ENCODE measurements at places on chromosomes 4 and X.

DNA sequence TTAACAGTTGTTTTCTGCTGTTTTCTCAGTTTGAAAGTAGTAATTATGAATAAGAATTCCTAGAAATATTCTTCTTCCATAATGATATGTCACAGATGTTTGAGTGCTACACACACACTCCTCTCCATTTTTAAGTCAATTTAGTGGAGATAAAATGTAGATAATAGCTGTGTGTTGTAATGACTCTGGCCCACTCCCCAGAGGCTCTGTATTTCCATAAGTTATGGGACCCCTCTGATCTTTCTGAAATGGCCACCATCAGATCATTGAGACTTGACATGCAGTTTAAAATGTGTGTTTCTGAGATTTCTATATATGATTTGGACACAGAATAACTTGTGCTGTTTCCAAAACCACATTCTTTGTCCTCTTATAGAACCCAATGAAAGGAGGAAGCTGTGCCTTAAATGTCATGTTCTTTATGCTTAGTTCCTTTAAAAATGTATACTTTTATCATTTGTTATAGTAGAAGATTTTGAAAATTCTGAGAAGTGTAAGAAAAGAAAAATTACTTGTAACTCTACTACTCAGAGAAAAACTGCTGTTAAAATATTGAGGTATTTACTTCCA, 46.4 kb downstream of the GAB1 start:
- no peak overlapping the region for H3K4me3 ChIP-seq
- H3K36me3 ChIP-seq, result no peaks in the 10 kb centered on the region
- DNase-seq, result no peak
- no peaks in the 10 kb centered on the region for H3K27me3 ChIP-seq

GRCh38 chr4:109574931-109575804, 15.1 kb downstream of the MCUB start:
- no peaks in the 10 kb centered on the region for H3K36me3 ChIP-seq
- no peaks in the 10 kb centered on the region for H3K4me1 ChIP-seq
- H3K4me3 ChIP-seq, result no peak overlapping the region
- no peak for DNase-seq
- H3K27me3 ChIP-seq, result no peaks in the 10 kb centered on the region
- H3K27ac ChIP-seq, result no peak overlapping the region

DNA sequence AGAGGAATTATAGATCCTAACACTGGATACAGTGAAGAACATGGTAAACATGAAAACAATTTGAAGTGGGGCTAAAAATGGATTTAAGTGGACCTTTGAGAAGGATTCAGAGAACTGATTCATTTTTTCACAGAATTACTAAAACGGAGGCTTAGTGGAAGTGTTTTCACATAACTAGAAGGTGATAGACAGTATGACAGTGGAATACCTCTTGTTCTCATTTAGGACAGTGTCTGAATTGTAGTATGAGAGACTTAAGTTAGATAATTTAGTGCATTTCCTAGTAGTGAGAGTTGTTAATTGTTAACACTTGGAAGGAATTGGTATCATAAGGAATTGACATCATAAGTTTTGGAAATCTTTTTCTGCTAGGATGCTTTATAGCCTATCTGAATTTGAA, 64.1 kb downstream of the FIP1L1 start:
- no peak for DNase-seq
- H3K27ac ChIP-seq, result no peak overlapping the region
- no peaks in the 10 kb centered on the region for H3K4me1 ChIP-seq
- no peak overlapping the region for H3K4me3 ChIP-seq
- H3K36me3 ChIP-seq, result peaks cover 12% of the 10 kb centered on the region
- no peaks in the 10 kb centered on the region for H3K27me3 ChIP-seq

DNA sequence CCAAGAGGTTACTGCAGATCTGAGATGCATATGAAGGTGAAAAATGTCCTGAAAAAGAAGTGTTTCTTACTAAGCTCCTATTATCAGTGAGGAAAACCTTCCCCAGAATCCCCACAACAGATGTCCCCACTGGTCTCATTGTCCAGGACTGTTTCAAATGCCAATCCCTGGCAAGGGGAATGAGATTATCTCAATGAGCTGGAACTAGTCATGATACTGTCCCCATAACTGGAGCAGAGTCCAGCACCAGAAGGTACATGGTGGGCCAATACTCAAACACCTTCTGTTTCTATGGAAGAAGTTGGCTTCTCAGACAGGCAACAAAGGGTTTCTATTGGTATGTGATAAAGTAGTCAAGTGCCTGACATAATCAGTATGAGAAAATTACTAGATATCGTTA, 221.1 kb upstream of the TLL1 start:
- H3K27ac ChIP-seq, result no peak overlapping the region
- H3K27me3 ChIP-seq, result no peaks in the 10 kb centered on the region
- H3K36me3 ChIP-seq, result no peaks in the 10 kb centered on the region
- DNase-seq, result no peak
- H3K4me1 ChIP-seq, result no peaks in the 10 kb centered on the region
- no peak overlapping the region for H3K4me3 ChIP-seq

GRCh38 chrX:130637591-130637990, 235.8 kb downstream of the RBMX2 start:
- H3K36me3 ChIP-seq, result no peaks in the 10 kb centered on the region
- no peak overlapping the region for H3K27ac ChIP-seq
- no peak for DNase-seq
- H3K4me1 ChIP-seq, result no peaks in the 10 kb centered on the region
- no peaks in the 10 kb centered on the region for H3K27me3 ChIP-seq

DNA sequence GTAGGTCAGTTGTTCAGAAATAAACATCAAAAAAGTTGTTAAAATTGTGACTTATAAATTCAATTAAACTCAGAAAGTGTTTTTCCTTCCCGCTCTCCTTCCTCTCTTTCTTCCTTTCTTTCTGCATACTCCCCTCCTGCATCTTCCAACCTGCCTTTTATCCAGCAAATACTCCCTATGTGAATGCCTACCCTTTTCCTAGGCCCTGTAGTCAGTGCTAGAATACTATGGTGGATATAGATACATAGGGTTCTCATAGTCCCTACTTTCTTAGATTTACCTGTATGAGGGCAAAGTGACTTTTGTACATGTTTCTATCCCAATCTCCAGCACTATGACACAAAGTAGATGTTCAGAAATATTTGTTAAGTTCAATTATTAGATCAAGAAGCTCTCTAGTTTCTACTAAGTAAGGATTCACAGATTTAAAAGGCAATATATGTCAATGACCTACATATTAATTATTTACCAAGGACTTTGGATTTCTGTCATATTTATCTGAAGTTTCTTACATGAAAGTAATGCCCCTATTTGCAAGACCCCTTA, 732 bp downstream of the SULT1E1 start:
- no peaks in the 10 kb centered on the region for H3K27me3 ChIP-seq
- no peak for DNase-seq
- H3K36me3 ChIP-seq, result no peaks in the 10 kb centered on the region
- H3K4me1 ChIP-seq, result peaks cover 21% of the 10 kb centered on the region
- peak overlapping the region; percentile 65 for H3K27ac ChIP-seq

GRCh38 chr4:93764639-93765246, 63.8 kb upstream of the ATOH1 start:
- no peaks in the 10 kb centered on the region for H3K27me3 ChIP-seq
- H3K4me3 ChIP-seq, result no peak overlapping the region
- DNase-seq, result no peak
- no peaks in the 10 kb centered on the region for H3K4me1 ChIP-seq
- no peak overlapping the region for H3K27ac ChIP-seq

GRCh38 chr4:10738826-10739489, 54.4 kb upstream of the CLNK start:
- H3K27me3 ChIP-seq, result no peaks in the 10 kb centered on the region
- no peak for DNase-seq
- H3K36me3 ChIP-seq, result no peaks in the 10 kb centered on the region
- no peak overlapping the region for H3K27ac ChIP-seq
- no peak overlapping the region for H3K4me3 ChIP-seq

GRCh38 chr4:101527188-101527587, 179.9 kb upstream of the PPP3CA start:
- no peaks in the 10 kb centered on the region for H3K36me3 ChIP-seq
- no peak overlapping the region for H3K27ac ChIP-seq
- H3K4me3 ChIP-seq, result no peak overlapping the region
- no peak for DNase-seq

DNA sequence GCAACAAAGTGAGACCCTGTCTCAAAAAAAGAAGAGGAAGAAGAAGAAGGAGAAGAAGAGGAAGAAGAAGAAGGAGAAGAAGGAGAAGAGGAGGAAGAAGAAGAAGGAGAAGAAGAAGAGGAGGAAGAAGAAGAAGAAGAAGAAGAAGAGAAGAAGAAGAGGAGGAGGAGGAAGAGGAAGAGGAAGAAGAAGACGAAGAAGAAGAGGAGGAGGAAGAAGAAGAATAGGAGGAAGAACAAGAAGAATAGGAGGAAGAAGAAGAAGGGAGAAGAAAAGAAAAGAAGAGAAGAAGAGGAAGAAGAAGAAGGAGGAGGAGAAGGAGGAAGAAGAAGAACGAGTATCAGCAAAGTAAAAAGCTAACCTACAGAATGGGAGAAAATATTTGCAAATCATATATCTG, 33.3 kb upstream of the LONRF3 start:
- no peaks in the 10 kb centered on the region for H3K36me3 ChIP-seq
- no peaks in the 10 kb centered on the region for H3K4me1 ChIP-seq
- no peak overlapping the region for H3K4me3 ChIP-seq
- H3K27me3 ChIP-seq, result no peaks in the 10 kb centered on the region
- DNase-seq, result no peak

DNA sequence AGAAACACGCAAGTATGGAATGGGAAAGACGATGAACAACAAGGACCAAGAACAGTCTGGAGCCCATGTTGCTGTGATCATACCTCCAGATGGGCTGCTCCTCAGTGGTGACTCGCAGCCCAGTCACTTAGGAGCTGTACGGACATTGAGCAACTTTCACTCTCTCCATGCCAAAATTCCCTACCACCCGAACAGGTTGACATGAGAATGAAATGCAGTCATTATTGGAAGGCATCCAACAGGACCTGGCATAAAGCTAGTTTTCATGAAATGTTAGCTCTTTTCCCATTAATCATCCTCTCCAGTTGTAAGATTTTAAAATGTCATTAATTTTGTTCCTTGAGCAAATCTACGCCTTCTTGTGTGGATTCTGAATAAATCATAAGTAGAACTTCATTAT, 82.7 kb upstream of the GPM6B start:
- peak overlapping the region; percentile 76 for H3K27ac ChIP-seq
- H3K4me3 ChIP-seq, result no peak overlapping the region
- H3K4me1 ChIP-seq, result peaks cover 16% of the 10 kb centered on the region
- peak; percentile 89 for DNase-seq
- H3K27me3 ChIP-seq, result no peaks in the 10 kb centered on the region

DNA sequence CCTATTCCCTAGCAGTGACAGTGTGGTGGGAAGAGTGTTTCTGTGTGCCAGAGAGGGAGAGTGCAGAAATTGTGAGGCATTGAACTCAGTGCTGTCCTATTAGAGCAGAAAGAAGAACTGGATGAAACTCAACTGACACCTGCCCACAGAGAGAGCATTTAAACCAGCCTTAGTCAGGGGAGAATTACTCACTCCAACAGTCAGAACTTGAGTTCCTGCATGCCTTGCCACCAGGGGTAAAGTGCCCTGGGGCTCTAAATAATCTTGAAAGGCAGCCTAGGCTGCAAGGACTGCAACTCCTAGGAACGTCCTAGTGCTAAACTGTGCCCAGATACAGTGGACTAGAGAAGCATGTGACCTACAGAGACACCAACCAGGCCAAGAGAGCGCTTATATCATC, 12.8 kb downstream of the CYSLTR1 start:
- no peak overlapping the region for H3K27ac ChIP-seq

DNA sequence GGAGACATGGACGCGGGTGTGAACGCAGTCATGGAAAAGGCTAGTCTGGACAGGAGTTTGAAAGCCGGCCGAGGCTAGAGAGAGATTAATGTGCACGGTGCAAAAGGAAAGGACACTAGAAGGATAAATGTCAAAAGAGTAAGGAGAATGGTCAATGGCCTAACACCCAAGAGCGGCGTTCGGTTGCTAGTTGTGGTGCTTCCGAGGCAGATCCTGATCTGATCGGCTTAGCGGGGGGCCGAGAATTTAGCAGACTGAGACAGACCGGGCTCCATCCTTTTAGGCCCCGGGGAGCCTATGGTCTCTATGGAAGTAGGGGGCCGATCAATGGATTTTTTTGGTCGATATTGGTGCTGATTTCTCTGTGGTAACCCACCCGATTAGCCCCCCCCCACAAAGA, 6.9 kb downstream of the GAGE10 start:
- peaks cover 11% of the 10 kb centered on the region for H3K4me1 ChIP-seq
- no peak overlapping the region for H3K27ac ChIP-seq
- H3K27me3 ChIP-seq, result no peaks in the 10 kb centered on the region

DNA sequence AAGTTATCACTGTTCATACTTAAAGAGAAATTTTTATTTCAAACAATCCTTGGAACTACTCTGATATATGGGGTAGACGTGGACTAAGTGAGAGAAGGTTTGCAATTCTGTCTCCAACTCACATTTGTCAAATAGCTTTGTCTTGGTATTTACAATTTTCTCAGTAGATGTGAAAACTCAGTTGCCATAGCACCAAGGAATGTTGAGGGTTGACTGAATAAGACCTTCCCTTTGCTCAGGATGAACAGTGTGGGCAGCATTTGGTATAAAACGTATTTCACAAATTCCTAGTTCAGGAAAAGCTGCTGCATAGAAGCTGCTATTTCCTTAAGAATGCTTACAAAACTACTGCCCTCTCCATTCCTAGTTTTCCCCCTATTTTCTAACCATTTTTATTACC, 399.5 kb downstream of the NKX6-1 start:
- H3K27ac ChIP-seq, result no peak overlapping the region
- DNase-seq, result no peak
- no peak overlapping the region for H3K4me3 ChIP-seq
- H3K36me3 ChIP-seq, result no peaks in the 10 kb centered on the region

DNA sequence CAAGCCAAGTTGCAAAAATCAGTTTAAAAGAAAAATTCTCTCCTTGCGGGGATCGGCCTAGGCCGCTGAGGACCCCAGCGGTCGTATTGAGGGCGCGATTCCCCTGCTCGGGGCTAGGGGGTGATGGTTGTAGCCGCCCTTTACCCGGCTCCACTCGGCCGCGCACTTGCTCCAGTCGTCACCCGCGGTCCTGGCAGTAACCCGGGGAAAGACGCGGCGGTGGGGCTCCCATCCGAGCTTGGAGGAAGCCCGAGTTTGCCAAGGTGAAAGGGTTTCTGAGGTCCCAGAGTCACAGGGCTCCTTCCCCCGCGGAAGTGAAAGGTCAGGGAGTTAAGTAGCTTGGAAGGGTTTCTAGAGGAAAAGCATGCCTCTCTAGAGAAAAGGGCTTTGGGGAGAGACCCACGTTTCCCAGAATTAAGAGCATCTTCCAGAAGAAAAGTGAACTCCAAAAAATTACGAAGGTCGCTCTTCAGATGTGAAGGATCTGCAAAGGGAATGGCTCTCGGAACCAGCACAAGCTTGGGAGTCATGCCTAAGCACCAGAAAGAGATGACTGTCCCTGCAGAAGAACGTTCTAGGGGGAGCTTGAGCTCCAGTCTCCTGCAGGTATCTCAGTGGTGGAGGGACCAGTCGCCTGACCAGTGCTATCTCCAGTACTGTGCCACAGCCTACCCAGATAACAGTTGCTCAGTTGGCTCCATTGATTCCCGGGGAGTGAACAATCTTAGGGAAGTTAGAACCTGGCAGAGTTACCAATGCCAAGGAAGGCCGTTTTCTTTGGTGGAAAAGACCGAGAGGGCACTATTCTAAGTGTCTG, 875 bp downstream of the LAP3 start:
- H3K36me3 ChIP-seq, result peaks cover 11% of the 10 kb centered on the region
- peak overlapping the region; percentile 87 for H3K27ac ChIP-seq
- H3K4me3 ChIP-seq, result peak overlapping the region; percentile 89
- DNase-seq, result no peak

GRCh38 chrX:72143609-72143907, 11.8 kb upstream of the RTL5 start:
- no peaks in the 10 kb centered on the region for H3K4me1 ChIP-seq
- no peaks in the 10 kb centered on the region for H3K36me3 ChIP-seq
- peaks cover 15% of the 10 kb centered on the region for H3K27me3 ChIP-seq
- no peak overlapping the region for H3K27ac ChIP-seq
